ENCODE measurements at places on chromosomes 2 and 18.

- DNase-seq, result peak; percentile 80
Observed at GRCh38 chr2:37324786-37325624, at the start of gene PRKD3. Gene PRKD3, minus strand, starts transcription at chr2:37324833. Its CDS starts 8,309 bp downstream, at chr2:37316524.

DNA sequence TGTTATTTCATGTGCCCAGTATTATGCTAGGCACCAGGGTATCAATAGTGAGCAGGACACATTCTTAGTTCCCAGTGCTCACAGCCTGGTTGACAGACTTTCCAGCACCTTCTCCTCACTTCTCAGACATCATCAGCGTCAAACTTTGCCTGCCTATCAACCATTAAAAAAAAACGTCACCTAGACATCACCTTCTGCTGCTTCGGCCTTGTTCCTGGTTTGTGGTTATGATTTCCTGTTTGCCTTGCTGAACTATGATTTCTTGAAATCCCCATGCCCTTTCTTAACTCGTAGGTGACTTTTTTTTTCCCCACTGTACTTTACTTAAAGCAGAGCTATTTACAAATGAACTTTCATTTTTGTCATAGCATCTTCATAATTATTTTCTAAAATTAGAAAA lies 60.4 kb upstream of the NABP1 start:
- peak; percentile 55 for DNase-seq

GRCh38 chr18:12726774-12727550 lies 24.1 kb downstream of the PSMG2 start:
- no peak for DNase-seq

GRCh38 chr2:33238111-33238510 lies 238.3 kb upstream of the RASGRP3 start:
- DNase-seq, result no peak

GRCh38 chr18:67916097-67916496 lies 399.6 kb upstream of the DSEL start:
- no peak for DNase-seq

- DNase-seq, result no peak
Observed at GRCh38 chr18:60812921-60813320, 440.3 kb upstream of the MC4R start.

DNA sequence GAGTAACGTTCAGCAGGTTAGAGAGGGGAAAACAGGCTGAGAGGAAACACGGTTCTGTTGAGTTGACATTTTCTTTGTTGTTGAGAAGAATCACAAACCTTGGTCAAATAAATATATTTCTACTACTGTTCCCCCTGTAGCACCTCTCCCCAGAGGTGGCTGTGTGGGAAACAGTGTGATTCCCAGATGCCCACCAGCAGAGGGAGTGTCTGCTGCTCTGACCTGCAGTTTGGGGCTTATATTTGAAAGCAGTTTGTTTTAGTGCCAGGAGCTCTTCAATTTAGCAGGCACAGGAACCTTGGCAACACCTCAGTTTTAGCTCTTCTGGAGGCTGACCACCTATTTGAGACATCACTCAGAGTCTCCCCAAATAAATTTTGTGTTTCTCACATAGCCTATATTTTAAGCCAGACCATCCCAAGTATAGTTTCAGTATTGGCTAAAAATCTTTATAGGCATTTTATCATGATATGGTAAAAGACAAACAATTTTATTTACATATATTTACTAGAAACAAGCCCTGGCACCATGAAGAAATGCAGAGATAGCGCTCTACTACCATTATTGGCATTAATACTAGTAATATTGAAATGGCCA lies 75.7 kb downstream of the PIK3C3 start:
- DNase-seq, result no peak

DNA sequence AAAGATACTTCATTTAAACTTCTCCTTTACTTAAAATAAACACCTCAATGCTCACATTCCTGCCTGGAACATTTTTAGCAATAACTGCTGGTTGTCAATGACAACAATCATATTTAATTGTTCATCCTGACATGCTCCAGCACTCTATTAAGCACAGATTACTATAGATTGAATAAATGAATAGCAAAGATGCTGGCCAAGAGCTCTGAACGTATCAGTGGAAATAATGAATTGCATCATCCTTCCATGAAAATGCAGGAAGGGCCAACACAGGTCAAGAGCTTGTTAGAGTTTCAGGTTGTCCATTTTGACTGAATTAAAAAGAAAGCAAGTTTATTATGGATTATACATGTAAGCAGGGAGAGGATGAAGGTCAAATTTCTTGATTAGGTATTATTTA lies 994.0 kb downstream of the TSN start:
- no peak for DNase-seq

DNA sequence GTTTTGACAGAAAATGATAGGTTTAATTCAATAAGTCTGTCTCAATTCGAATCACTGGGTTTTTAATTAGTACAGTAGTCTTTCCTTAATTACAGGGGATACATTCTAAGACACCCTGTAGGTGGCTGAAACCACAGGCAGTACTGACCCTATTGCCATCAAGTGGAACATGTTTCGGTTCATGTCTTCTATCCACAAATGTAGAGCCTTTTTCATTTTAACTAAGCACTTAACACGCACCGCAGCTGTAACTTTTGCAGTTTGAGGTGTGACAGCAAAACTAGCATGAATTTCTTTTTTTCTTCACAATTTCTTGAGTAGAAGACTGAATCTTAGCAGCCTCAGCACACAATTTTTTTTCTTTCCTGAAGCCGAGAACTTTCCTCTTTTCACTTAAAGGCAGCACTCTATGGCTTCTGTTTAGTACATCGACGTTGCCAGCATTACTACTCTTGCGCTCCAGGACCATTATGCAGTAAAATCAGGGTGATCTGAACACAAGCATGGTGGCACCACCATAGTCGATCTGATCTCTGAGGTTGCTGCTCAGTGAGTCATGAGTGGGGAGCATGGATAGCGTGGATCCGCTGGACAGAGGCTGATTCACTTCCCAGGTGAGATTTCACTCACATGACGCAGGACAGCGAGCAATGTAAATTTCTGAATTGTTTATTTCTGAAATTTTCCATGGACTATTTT lies 805.1 kb downstream of the RNF144A start:
- peak; percentile 22 for DNase-seq

DNA sequence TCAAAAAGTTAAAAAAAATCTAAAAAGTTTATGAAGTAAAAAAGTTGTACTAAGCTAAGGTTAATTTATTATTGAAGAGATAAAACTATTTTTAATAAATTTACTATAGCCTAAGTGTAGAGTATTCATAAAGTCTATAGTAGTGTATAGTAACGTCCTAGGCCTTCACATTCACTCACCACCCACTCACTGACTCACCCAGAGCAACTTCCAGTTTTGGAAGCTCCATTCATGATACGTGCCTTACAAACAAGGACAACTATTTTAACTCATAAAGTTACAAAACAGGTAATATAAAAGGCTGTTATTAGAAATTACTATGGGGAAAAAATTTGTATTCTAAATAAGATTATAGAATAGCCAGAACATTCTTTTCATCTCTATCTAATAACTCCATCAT lies 158.9 kb upstream of the FN1 start:
- no peak for DNase-seq

DNA sequence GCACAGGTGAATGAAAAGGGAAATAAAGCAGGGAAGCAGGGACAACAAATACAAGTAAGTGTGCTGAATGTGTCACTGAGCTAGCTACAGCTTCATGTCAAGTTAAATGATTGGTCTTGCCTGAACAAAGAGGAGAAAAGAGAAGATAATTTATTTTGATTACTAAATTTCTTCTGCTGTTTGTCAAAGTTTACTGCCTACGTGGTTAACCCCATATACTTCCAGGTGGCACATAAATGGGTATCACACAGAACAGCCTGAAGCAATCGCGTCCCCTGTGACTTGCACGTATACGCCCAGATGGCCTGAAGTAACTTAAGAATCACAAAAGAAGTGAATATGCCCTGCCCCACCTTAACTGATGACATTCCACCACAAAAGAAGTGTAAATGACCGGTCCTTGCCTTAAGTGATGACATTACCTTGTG lies 434.2 kb downstream of the LRRTM4 start:
- no peak for DNase-seq

GRCh38 chr2:96885432-96886347 lies 15.8 kb upstream of the SEMA4C start:
- no peak for DNase-seq

DNA sequence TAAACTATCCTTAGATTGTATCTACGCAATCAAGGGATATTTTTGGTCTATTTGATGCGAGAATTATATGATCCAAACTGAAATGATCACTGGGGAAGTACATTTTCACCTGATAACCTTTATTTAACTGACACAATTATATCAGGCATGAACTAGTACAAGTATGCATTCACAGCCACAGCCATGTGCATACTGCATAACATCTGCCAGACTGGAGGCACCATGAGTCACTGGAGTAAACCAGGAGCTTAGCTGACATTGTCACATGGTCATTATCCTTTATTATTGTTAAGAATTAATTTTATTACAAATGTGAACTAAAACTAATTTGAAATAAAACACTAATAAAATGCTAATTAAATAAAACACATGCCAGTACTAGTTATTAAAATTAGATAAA lies 1127.1 kb downstream of the DPP10 start:
- DNase-seq, result no peak

DNA sequence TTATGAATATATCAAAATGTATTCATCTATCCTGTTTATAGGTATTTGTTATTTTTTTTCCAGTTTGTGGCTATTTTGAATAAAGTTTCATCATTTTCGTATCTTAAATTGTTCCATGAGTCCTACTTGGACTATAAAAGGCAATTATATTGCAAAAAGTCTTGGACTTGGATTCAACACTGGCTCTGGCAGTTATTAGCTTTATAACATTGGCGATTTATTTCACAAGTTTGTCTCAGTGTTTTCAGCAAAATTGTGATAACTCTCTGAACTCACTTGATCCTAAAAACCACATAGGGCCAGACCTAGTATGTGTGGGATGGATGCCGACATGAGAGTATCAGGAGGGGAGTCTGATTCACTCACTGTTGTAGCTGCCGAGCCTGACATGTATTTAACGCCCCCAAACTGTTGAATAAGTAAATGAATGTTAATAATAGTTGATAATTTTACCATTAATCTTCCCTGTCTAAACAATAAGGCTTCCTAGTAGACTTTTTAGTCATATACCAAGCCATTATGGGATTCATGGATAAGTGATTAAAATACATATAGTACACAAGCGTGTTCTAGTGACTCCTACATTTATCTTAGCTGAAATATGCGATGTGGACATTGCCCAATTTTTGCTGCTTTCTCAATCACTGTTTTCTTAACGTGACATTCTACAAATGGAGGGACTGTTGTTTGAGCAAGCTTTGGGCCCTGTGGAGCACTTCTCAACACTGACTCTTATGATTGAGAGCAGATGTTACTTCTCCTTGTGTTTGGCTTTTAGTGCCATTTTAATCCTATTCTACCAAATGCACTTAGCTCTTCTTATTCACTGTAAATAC lies 907.6 kb downstream of the EPHA4 start:
- DNase-seq, result no peak

DNA sequence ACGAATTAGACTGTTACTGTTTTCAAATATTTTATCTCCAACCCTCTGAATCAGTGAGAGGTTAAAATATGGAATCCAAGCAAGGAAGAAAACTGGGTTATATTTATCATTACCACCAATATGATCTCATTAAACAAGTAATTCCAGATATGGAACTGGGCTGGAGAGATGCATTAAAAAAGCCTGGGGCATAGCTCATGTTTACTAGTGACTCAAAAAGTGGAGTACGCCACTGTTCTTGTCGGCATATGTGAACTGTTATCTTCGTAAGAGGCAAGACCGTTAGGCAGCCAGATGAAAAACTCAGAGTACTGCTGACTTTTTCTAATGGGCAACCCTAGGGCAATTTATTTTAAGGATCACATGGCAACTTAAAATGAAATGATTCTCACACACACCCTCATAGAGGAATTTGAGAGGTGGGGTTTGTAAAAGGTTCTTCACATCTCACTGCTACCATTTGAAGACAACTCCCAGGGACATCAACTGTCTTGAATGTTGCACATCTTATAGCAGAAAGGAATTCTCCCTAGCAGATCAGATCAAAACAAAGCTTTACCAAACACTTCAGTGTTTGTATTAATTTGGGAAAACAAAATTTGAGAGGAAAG lies 105.2 kb upstream of the TFCP2L1 start:
- no peak for DNase-seq

- DNase-seq, result no peak
Observed at GRCh38 chr2:104804148-104804890, 49.6 kb upstream of the POU3F3 start.

DNA sequence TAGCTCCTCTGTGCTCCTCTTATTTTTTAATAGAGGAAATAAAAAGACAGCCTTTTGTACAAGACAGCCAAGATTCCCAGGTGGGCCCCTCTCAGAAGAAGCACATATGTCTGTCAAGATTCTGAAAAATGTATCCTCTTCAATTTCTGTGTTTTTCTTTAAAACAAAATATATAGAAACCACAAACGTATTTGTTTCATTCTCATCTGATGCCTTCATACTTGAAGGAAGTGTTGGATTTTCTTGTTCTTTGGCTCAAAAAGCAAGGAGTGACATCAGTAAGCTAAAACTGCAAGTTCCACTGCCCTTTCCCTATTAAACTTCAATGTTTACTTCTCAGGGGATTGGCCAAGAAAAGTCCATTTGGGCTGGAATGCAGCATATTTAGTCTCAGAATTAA lies 193.8 kb upstream of the OSR1 start:
- DNase-seq, result no peak

GRCh38 chr2:215218587-215219577 lies 80.5 kb upstream of the ABCA12 start:
- DNase-seq, result no peak

- DNase-seq, result no peak
Observed at GRCh38 chr2:120029672-120030640, 17.1 kb downstream of the EPB41L5 start.

GRCh38 chr2:136251197-136251884 lies 133.4 kb upstream of the CXCR4 start:
- DNase-seq, result no peak

DNA sequence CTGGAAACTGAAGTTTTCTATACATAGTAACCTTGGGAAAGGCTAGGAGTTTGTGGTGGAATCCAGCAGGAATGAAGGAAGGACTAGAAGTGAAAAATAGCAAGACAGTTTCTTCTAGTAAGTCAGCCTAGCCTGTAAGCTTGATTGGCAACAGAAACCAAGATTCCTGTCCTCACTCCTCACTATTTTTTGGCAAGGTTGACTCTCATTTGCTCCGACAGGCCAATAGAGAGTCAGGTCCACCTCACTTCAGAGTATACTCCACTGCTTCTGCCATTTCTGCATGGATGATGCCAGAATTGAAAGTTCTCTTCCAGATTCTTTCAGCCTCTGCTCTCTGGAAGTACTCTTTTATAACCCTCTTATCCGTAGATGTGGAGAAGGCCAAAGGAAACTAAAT lies 352.4 kb downstream of the ZNF516 start:
- DNase-seq, result no peak

GRCh38 chr2:105875241-105875640 lies 130.5 kb downstream of the NCK2 start:
- no peak for DNase-seq

- no peak for DNase-seq
Observed at GRCh38 chr2:172848519-172848918, 112.9 kb downstream of the RAPGEF4 start.

- DNase-seq, result no peak
Observed at GRCh38 chr18:36211612-36212065, 24.3 kb downstream of the MOCOS start.

GRCh38 chr2:208320686-208321085 lies 54.6 kb downstream of the PIKFYVE start:
- DNase-seq, result no peak

- DNase-seq, result no peak
Observed at GRCh38 chr2:28322456-28322855, 70.2 kb upstream of the FOSL2 start.

- no peak for DNase-seq
Observed at GRCh38 chr2:170966648-170967396, 37.8 kb downstream of the GORASP2 start.

- DNase-seq, result no peak
Observed at GRCh38 chr2:229849073-229849472, 72.7 kb downstream of the TRIP12 start.

Data from GM06990 (cell line).